ENCODE measurements at places on chromosomes 5 and 9. TPM values are rescaled to one million over a fixed set of nuclear protein-coding genes. Genes with fewer than 3 reads are reported as not detected.

The ORM2 gene
- not detected for total RNA-seq

- H3K4me1 ChIP-seq, result peaks cover 11% of the 10 kb centered on the region
- no peaks in the 10 kb centered on the region for H3K36me3 ChIP-seq
- H3K27me3 ChIP-seq, result peaks cover 22% of the 10 kb centered on the region
- no peak for DNase-seq
- no peak overlapping the region for H3K27ac ChIP-seq
These were observed 23.5 kb downstream of the KCTD16 start for GRCh38 chr5:144194144-144194543.

DNA sequence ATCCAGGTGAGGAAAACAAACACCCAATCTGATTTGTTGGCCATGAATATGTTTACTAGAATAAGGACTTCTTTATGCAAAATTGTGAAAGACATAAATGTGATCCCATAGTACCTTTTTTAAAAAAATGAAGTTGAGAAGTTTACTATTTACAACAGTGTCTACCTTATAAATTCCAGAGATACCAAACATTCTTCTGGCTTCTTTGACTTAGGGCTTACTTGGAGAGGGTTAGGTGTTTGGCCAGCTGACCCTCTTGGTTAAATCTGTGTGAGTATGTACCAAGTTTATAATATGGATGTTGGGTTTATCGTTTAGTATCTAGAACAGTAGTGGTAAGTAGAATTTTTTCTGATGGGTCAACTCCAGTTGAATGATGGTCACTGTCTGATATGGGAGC lies 212.3 kb downstream of the DOCK8 start:
- no peak overlapping the region for H3K27ac ChIP-seq
- no peaks in the 10 kb centered on the region for H3K4me1 ChIP-seq

- no peak overlapping the region for H3K27ac ChIP-seq
- H3K36me3 ChIP-seq, result peaks cover 4% of the 10 kb centered on the region
- no peak overlapping the region for H3K4me3 ChIP-seq
- H3K27me3 ChIP-seq, result no peaks in the 10 kb centered on the region
- no peaks in the 10 kb centered on the region for H3K4me1 ChIP-seq
- DNase-seq, result no peak
These were observed 6.9 kb upstream of the UCK1 start for GRCh38 chr9:131537946-131538345.
